Pancreas (tissue), 10 donors: ENCODE measurements at places on chromosomes 5 and 9. TPM values are rescaled to one million over a fixed set of nuclear protein-coding genes. Genes with fewer than 3 reads are reported as not detected.

Gene MCC
- total RNA-seq, result 4.5 TPM

Gene FGF10
- total RNA-seq, result 8.5 TPM

Gene LRRC26
- total RNA-seq, result 0.28 TPM

Gene SEC61B
- total RNA-seq, result 190 TPM

DNA sequence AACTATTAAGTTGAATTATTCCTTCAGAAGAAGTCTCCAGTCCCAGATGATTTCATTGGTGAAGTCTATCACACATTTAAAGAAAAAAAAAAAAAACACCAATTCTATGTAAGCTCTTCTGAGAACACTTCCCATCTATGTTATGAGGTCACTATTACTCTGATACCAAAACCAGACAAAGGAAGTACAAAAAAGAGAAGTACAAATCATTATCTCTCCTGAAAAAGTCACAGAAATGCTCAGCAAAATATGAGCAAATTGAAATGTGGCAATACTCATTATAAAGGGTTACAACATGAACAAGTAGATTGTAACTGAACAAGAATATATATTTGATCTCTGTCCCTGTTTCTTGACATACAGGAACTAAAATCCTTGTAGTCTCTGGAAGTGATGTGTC, 280.4 kb downstream of the TLE1 start:
- H3K27ac ChIP-seq, result no peak overlapping the region
- no peaks in the 10 kb centered on the region for H3K27me3 ChIP-seq
- H3K36me3 ChIP-seq, result no peaks in the 10 kb centered on the region

GRCh38 chr5:95712347-95712958, 18.7 kb upstream of the RHOBTB3 start:
- H3K4me1 ChIP-seq, result no peaks in the 10 kb centered on the region
- H3K4me3 ChIP-seq, result no peak overlapping the region
- no peaks in the 10 kb centered on the region for H3K36me3 ChIP-seq

DNA sequence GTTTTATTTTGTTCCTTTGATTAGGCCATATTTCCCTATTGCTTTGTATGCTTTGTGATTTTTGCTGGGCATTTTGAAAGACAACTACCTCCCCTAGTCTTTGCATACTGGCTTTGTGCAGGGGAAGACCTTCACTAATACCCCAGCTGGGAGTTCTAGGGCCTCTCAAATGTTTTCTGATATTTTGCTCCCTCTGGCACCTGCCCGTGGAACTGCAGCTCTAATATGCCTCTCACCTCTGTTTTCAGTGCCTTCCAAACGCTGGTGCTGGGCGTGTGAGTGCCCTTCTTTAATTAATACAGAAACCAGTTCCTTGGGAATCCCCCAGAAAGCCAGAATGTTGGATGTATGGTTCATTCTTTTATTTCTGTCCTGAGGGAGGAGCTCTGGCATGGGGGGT, 204.5 kb downstream of the COMMD10 start:
- H3K4me3 ChIP-seq, result no peak overlapping the region
- no peaks in the 10 kb centered on the region for H3K27me3 ChIP-seq
- DNase-seq, result no peak
- H3K4me1 ChIP-seq, result no peaks in the 10 kb centered on the region

DNA sequence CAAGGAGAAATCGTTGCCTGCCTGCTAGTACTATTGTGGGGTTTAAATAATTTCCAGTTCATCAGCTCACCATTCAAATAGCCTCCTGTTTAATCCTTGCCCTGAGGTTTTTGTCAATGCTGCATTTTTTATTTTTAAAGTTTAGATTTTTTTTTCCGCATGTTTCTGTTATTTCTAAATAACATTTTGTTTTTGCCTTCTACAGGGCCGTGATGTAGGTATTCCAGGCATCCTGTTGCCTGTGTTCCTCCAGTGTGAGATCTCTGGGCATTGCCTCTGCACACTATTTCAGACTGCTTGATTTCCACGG, 124.3 kb downstream of the HSD17B3 start:
- H3K4me1 ChIP-seq, result no peaks in the 10 kb centered on the region
- no peak for DNase-seq
- H3K4me3 ChIP-seq, result no peak overlapping the region
- no peaks in the 10 kb centered on the region for H3K36me3 ChIP-seq
- H3K27me3 ChIP-seq, result no peaks in the 10 kb centered on the region

DNA sequence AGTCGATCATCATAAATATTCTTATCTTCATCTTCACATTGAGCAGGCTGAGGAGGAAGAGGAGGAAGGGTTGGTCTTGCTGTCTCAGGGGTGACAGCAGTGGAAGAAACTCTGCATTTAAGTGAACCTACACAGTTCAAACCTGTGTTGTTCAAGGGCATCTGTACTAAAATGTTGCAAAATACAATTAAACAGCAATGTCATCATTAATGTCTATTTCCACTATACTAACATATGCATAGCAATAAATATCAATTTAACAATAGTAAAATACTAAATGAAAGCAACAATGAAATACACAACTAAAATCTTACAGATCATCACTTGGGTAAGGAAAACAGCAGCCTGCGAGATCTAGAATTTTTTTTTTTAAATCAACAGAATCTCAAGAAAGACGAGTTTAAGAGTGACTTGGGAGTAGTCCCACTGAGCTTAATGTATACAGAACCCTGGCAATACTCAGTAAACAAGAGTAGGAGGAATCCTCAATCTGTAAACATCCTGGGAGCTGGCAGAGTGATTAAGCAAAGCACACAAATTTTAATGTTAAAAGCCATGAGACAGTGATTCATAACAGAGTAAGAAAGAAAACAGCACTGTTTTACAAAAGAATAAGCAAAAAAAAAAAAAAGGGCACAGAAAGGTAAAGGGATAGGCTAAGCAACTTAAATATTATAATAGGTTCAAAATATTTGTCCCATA, 10.0 kb downstream of the HOMER1 start:
- no peaks in the 10 kb centered on the region for H3K36me3 ChIP-seq
- H3K27ac ChIP-seq, result no peak overlapping the region
- no peak for DNase-seq
- no peaks in the 10 kb centered on the region for H3K27me3 ChIP-seq

DNA sequence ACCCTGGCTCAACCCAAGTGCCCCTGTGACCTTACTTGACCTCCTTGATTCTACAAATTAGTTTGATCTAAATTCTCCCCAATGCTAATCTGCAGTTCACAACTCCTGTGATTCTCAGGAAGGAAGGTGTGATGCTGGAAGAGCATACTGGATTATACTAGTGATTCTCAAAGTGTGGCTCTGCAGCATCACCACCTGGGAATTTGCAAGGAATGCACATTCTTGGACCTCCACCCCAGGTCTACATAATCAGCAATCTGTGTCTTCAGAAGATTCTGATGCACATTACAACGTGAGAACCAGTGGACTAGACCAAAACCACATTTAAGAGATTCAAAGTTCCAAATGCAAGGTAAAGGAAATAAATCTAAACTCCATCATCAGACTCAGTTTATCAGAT, 198.6 kb downstream of the AGTPBP1 start:
- DNase-seq, result no peak
- H3K27me3 ChIP-seq, result no peaks in the 10 kb centered on the region
- H3K4me1 ChIP-seq, result no peaks in the 10 kb centered on the region
- H3K36me3 ChIP-seq, result no peaks in the 10 kb centered on the region
- H3K4me3 ChIP-seq, result no peak overlapping the region
- no peak overlapping the region for H3K27ac ChIP-seq
